H1 (cell line): ENCODE measurements at places on chromosomes 5 and 9. TPM values are rescaled to one million over a fixed set of nuclear protein-coding genes. Genes with fewer than 3 reads are reported as not detected.

DNA sequence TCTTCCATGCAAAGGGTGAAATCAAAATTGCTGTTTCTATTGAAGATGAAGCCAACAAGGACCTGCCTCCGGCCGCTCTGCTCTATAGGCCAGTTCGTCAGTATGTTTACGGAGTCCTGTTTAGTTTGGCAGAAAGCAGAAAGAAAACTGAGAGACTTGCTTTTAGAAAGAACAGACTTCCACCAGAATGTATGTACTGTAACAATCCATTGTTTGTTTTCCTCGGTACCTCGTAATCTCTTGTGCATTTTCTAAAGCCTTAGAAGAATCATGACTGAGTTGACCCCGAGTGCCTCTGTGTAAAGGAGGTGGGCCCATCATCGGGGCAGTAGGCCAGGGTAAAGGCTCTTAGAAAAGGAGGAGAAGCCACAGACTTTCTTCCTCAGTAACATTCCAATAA, 44.2 kb upstream of the PHF2 start:
- H3K27ac ChIP-seq, result no peak overlapping the region
- H3K36me3 ChIP-seq, result no peaks in the 10 kb centered on the region; the same call in 1 of the 2 replicates

- no peak overlapping the region for H3K4me3 ChIP-seq
- no peaks in the 10 kb centered on the region; the same call in 1 of the 2 replicates for H3K4me1 ChIP-seq
- H3K36me3 ChIP-seq, result no peaks in the 10 kb centered on the region
- no peaks in the 10 kb centered on the region for H3K27me3 ChIP-seq
- DNase-seq, result no peak
These were observed 120.1 kb upstream of the MYO10 start for GRCh38 chr5:17056141-17056631.

DNA sequence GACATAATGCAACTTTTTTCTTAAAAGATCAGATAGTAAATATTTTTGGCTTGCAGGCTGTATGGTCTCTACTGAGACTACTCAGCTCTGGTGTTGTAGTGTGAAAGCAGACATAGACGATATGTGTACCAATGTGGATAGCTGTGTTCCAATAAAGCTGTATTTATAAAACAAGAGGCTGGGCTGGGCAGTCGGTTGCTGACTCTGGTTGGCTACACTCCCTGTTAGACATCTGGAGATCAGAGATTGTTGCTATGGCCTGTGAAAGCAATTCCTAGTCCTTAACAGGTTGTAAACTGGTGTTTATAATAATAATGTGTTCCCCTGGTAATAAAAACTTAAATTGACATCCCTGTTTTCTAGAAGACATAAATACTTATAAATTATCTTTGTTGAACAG, 24.4 kb upstream of the SCAMP1 start:
- DNase-seq, result no peak
- no peaks in the 10 kb centered on the region for H3K36me3 ChIP-seq
- no peaks in the 10 kb centered on the region for H3K4me1 ChIP-seq
- H3K4me3 ChIP-seq, result no peak overlapping the region
- peaks cover 16% of the 10 kb centered on the region for H3K27me3 ChIP-seq
- H3K27ac ChIP-seq, result no peak overlapping the region

GRCh38 chr5:160054047-160054446, 45.1 kb downstream of the TTC1 start:
- no peaks in the 10 kb centered on the region for H3K4me1 ChIP-seq
- peaks cover 8% of the 10 kb centered on the region for H3K36me3 ChIP-seq
- H3K4me3 ChIP-seq, result no peak overlapping the region
- H3K27me3 ChIP-seq, result no peaks in the 10 kb centered on the region
- DNase-seq, result no peak
- no peak overlapping the region for H3K27ac ChIP-seq

GRCh38 chr9:136806067-136806466, 1.7 kb upstream of the RABL6 start:
- no peak overlapping the region for H3K4me3 ChIP-seq
- H3K27me3 ChIP-seq, result peaks cover 16% of the 10 kb centered on the region; the same call in 1 of the 2 replicates
- H3K27ac ChIP-seq, result no peak overlapping the region
- H3K4me1 ChIP-seq, result peaks cover 9% of the 10 kb centered on the region
- H3K36me3 ChIP-seq, result 0 out of 2 replicates have a peak, but pooled peaks cover 2% of the 10 kb centered on the region

GRCh38 chr5:127254729-127255284, 35.8 kb upstream of the MEGF10 start:
- no peak for DNase-seq
- H3K4me1 ChIP-seq, result no peaks in the 10 kb centered on the region
- no peak overlapping the region for H3K4me3 ChIP-seq
- peaks cover 5% of the 10 kb centered on the region; the same call in 1 of the 2 replicates for H3K36me3 ChIP-seq
- no peak overlapping the region for H3K27ac ChIP-seq
- no peaks in the 10 kb centered on the region for H3K27me3 ChIP-seq

ASPN gene
- total RNA-seq, result not detected in 2 replicates

CDHR2 gene
- total RNA-seq, result 0.43 and 0.69 TPM in 2 replicates

RFX3 gene
- 19.6 and 22.6 TPM in 2 replicates for total RNA-seq

SETX gene
- 33.2 and 37.9 TPM in 2 replicates for total RNA-seq

PAPPA gene
- total RNA-seq, result 0.63 and 1.2 TPM in 2 replicates

FBXO38 gene
- 31.5 and 34.3 TPM in 2 replicates for total RNA-seq
